ENCODE measurements at places on chromosomes 2 and 18. TPM values are rescaled to one million over a fixed set of nuclear protein-coding genes. Genes with fewer than 3 reads are reported as not detected.

DNA sequence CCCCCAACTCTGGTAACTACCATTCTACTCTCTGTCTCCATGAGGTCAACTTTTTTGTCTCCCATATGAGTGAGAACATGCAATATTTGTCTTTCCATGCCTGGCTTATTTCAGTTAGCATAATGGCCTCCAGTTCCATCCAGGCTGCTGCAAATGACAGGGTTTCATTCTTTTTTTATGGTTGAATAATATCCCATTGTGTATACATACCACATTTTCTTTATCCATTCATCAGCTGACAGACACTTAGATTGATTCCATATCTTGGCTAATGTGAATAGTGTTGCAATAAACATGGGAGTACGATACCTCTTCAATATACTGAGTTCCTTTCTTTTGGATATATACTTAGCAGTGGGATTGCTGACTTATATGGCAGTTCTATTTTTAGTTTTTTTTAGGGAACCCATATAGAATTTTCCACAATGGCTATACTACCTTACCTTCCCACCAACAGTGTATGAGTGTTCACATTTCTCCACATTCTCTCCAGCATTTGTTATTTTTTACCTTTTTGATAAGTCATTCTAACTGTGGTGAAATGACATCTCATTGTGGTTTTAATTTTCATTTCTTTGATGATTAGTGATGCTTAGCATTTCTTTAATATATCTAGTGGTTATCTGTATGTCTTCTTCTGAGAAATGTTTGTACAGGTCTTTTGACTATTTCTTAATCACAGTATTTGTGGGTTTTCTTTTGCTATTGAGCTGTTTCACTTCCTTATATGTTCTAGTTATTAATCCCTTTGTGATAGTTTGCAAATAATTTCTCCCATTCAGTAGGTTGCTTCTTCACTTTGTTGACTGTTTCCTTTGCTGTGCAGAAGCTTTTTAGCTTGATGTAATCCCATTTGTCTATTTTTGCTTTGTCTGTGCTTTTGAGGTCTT, 112.2 kb downstream of the SRBD1 start:
- DNase-seq, result no peak

Gene PROKR1
- total RNA-seq, result 0.05 TPM

- no peak for DNase-seq
Measured at GRCh38 chr18:9062418-9062751, 40.1 kb upstream of the NDUFV2 start.

- DNase-seq, result no peak
Measured at GRCh38 chr18:42620657-42621056, 494.8 kb downstream of the RIT2 start.

Gene DSG1
- total RNA-seq, result not detected

Gene DYSF
- total RNA-seq, result 0.13 TPM

DNA sequence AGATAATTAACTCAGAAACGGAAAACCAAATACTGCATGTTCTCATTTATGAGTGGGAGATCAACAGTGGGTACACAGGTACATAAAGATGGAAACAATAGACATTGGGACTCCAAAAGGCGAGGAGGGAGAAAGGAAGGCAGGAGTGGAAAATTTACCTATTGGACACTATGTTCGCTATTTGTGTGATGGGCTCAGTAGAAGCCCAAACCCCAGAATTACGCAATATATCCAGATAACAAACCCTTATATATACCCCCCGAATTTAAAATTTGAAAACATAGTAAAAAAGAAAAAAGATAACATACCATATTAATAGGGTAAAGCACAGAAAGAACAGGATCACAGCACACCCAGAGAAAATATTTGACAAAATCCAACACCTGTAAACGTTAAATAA, 1351.7 kb upstream of the FAM98A start:
- no peak for DNase-seq

DNA sequence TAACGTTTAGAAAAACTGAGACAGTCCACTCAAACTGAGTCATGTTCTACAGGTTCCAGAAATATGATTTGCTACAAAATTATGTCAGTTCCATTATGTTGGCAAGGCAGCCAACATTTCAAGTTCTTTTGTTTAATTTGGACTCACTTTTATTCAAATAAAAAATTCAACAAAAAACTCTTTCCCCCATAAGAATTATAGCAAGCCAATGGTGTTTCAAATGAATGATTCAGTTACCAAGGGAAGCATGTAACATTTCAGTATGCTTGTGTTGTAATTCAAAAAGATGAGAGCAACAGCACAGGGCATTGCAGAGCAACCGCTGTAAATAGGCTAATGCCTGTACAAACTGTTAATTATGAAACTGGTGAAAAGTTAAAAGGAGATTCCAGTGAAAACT, 140.8 kb downstream of the FIGN start:
- no peak for DNase-seq

DNA sequence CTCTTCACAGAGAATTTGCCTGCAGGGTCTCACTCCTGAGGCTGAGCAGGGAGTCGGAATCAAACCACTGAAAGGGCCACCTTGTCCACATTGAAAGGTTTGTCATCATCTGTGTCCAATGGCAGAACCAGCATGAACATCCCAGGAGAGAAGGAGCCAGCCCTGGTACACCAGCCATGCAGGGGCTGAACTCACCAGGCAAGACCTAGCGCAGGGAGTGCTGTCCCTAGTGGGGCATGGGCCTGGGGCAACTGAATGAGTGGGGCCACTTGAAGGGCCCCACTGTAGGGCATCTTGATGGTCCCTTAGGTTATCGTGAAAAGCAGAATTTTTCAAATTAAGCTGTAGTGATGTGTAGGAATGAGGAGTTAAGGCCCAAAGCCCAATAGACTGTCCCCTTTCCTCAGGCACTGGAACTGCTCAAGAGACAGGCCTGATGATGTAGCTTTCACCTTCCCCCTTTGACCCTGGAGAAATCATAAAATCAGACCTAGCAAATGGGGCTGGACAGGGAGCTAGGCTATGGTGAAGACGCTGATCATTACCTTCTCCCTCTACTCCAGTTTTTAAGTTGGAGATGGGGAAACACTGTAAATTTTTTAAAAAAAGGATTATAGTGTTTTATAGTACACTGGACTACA, 8.4 kb upstream of the PLEK start:
- DNase-seq, result no peak

- no peak for DNase-seq
Measured at GRCh38 chr18:13353084-13353823, 134.7 kb downstream of the LDLRAD4 start.

Gene DNAJC5G
- not detected for total RNA-seq

DNA sequence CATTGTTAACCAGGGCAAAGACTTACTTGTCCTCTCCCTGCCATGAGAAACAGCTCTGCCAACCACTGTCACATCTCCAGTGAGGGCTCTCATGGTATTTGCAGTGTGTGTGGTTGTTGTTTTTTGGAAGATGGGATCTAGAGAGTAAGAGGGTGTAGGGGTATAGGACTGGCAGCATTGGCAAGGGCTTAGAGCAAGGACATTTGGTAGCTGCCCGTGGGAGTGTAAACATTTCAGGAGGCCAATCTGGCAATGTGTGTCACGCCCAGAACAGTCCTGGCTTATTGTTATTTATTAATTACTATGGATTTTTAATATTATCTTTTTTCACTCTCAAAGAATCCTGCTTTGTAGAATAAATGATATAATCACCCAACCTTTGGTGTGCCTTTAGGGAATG, 90.5 kb downstream of the TMEM17 start:
- no peak for DNase-seq

DNA sequence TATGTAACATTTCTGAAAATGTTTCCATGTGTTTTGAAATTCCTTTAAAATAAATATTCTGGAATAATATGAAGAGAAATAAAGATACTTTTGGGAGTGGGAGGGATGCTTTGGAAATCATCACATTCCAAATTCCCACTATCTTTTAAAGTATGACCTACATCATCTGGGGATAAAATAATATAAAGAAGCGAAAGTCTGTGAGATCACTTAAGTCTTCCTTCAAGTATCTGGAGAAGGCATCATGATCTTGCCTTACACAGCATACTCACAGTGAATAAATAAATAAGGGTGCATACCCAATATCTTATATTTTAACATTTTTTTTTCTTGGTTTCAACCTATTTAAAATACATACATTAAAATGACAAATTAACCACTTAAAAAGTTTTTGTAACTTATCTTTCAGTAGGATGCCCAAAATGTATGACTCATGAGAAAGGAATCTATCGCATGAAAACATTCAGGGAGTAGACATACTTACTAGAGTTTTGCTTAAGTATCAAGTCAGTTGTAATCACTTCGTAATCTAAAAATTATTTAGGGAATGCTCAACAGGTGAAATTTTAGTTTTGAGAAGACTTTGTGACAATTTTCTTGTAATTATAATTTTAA, 248.3 kb upstream of the COL3A1 start:
- no peak for DNase-seq

DNA sequence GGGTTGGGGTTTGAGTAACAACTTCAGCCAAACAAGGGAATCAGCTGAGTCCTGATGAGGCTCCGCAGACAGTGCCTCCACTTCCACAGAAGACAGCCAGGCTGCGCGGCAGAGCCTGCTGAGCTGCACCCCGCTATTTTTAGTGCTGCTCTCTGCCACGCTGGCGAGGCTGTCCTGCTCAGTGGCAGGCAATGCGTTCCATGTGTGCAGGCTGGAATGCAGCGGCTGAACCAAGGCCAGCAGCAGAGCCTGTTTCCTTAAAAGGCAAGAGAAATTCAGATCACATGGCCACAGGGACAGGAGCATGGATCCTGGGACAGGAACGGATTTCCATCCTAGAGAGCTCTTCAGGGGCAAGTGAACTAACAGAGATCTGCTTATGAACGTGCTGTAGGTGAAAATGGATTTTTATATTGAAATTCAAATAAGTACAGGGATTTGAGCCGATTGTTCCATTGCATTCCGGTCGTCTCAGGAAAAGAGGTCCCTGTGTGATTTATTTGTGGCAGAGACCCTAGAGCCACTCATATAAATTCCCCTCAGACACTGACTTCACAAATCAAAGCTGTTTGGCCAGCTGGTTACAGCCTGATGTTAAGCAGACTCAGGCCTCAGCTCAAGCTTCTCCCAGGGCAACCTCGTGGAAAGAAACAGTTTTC, 98.7 kb downstream of the COL6A3 start:
- no peak for DNase-seq
